ENCODE measurements at places on chromosomes 3 and 15. TPM values are rescaled to one million over a fixed set of nuclear protein-coding genes. Genes with fewer than 3 reads are reported as not detected.

DNA sequence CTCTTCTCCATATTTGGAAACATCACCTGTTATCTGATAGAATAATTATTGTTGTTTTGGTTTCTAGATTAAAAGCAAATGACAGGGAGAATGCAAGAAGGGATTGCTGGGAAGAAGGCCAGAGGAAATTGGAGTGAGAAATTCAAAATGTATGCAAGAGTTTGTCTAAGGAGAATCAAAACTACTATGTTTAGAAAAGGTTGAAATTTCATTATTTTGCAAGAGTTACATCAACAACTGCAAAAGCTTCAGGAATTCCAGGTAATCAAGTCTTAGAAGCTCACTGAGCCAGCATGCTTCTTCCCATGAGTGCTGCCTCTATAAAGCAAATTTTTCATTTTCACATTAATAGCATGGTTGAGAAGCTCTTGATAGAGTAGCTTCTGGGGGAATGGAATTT lies 177.2 kb upstream of the GBE1 start:
- peaks cover 1% of the 10 kb centered on the region for H3K36me3 ChIP-seq
- DNase-seq: no peak
- H3K4me1 ChIP-seq: no peaks in the 10 kb centered on the region
- H3K27me3 ChIP-seq: no peaks in the 10 kb centered on the region
- no peak overlapping the region for H3K27ac ChIP-seq

SLC22A14 gene
- 0.62 TPM for total RNA-seq

DNA sequence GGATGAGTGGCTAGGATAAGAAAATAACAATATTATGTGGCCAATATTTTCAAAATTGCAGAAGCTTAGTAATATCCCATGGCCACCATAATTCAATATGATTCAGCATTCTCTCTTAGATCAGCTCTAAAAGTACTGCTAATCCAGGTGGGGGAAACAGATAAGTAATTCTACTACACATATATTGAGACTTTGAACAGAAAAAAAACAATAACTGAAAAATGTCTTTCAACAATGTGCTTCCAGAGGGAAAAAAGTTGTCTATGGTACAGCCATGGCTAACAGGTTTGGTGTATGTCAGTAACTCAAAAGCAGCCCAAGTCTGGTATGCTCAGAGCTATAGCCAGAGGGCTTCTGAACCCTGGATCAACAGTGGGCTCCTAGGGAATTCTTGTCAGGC lies 42.4 kb upstream of the PPIB start:
- peaks cover 13% of the 10 kb centered on the region for H3K36me3 ChIP-seq
- no peak overlapping the region for H3K27ac ChIP-seq
- DNase-seq: no peak

DNA sequence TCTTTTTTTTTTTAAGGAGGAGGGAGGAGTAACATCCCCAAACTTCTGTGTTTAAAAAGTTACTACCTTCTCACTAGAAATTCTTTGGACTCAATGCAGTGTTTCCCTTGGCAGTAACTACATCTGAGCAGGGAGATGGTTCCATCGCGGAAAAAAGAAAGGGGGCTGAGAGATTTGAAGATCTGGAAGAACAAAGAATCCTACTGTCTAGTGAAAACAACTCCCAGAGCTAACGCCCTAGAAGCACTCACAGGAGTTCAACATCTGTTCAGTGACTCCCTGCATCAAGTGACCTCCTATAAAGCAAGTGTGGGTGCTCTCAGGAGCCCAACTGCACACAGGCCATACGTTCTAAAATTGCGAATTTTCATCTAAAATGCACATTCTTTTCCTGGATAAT lies 66.8 kb upstream of the PXYLP1 start:
- peaks cover 8% of the 10 kb centered on the region for H3K36me3 ChIP-seq
- H3K4me3 ChIP-seq: no peak overlapping the region
- no peaks in the 10 kb centered on the region for H3K27me3 ChIP-seq

GRCh38 chr15:63553388-63553791 lies 43.8 kb upstream of the FBXL22 start:
- H3K27ac ChIP-seq: peak overlapping the region; percentile 96
- H3K4me1 ChIP-seq: peaks cover 35% of the 10 kb centered on the region
- peaks cover 7% of the 10 kb centered on the region for H3K36me3 ChIP-seq
- peak overlapping the region; percentile 54 for H3K4me3 ChIP-seq
- no peak for DNase-seq

- H3K27me3 ChIP-seq: peaks cover 4% of the 10 kb centered on the region
- no peak for DNase-seq
- H3K36me3 ChIP-seq: no peaks in the 10 kb centered on the region
- peak overlapping the region; percentile 96 for H3K4me3 ChIP-seq
- peaks cover 49% of the 10 kb centered on the region for H3K4me1 ChIP-seq
These were observed 16.3 kb downstream of the RGMA start for GRCh38 chr15:93072411-93073394.

- DNase-seq: no peak
- H3K36me3 ChIP-seq: peaks cover 3% of the 10 kb centered on the region
- H3K27ac ChIP-seq: no peak overlapping the region
- H3K27me3 ChIP-seq: no peaks in the 10 kb centered on the region
- H3K4me3 ChIP-seq: no peak overlapping the region
These were observed 67.6 kb downstream of the DCLK3 start for GRCh38 chr3:36696799-36697198.

DNA sequence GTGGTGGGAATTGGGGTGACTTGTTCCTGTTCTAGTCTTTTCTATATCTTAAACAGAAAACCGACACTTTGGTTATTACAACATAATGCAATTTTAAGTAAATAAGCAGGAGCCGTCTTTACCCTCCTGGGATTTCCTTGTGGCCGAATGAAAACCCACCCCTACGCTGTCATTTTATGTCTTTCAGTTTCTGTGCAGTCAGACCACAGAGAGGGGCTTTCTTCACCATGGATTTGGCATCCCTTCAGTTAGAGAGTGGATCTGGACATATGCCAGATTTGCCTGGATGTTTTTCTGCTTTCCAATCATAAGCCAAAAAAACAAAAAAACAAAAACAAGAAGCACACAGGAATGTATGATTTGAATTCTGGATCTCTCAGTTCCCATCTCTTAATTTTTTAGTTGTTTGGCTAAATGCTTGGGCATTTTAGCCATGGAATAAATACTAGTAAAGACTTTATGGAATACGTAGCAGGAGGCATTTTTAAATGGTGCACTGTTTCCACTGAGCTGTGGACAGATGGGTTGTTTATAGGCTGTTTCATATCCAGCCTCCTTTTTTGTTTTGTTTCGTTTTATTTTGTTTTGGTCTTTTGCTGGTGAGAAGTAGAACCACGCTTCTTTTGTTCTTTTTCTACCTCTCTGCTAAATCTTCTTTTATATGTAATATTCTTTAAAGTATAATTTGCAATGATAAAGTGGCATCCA lies 272.9 kb downstream of the FEZF2 start:
- no peak for DNase-seq
- H3K4me1 ChIP-seq: no peaks in the 10 kb centered on the region
- H3K4me3 ChIP-seq: no peak overlapping the region
- no peaks in the 10 kb centered on the region for H3K36me3 ChIP-seq
- no peak overlapping the region for H3K27ac ChIP-seq
- H3K27me3 ChIP-seq: no peaks in the 10 kb centered on the region

DNA sequence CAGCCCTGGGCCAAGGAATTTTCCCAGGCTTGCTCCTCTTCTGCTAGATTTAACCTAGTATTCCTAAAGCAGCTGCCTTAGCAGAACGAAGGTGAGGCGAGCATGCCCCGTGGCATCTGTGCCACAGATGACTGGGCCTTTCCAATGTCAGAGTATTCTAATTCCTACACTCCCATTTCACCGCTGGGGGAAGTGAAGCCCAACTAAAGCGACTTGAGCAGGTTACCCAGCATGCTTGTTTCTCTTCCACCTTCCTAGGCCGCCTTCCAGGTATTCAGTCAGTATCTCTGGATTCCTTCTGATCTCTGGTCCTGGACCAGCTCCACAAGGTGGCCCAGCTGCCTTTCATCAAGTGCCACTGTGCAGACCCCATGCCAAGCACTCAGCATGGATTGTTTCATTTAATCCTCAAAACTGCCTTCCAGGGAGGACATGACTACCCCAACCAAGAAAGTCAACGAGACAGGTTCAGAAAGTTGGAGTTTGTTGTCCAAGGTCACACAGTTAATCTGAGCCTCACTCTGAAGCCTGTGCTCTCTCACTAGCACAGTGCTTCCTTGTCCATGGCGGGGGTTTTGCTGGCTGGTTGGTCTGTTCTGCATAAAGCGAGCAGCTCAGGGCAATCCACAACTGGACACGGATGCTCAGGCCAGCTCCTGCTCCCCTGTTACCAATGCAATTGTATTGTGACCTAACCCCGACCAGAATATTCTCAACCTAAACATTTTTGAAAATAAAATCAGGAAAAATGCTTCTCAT lies 15.1 kb downstream of the MYO5C start:
- H3K4me3 ChIP-seq: no peak overlapping the region
- H3K4me1 ChIP-seq: no peaks in the 10 kb centered on the region
- DNase-seq: no peak

DNA sequence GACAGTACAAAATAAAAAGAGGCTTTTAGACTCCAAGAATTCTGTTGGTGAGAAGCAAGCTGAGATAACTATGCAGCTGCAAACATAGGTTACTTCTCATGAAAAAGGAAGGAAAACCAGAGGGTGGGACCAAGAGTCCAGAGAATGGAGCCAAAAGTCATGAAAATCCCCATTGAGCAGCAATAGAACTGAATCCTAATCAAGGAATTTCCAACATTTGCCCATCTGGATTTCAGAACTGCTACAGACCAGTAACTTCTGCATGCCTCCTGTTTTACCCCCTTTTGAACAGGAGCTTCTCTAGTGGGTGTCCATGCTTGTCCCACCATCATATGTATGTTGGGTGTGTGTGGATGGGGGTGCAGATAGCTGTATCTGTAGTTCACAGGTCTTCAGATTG lies 33.6 kb upstream of the BNC1 start:
- no peaks in the 10 kb centered on the region for H3K27me3 ChIP-seq
- no peaks in the 10 kb centered on the region for H3K36me3 ChIP-seq
- H3K4me3 ChIP-seq: no peak overlapping the region
- no peak for DNase-seq

DNA sequence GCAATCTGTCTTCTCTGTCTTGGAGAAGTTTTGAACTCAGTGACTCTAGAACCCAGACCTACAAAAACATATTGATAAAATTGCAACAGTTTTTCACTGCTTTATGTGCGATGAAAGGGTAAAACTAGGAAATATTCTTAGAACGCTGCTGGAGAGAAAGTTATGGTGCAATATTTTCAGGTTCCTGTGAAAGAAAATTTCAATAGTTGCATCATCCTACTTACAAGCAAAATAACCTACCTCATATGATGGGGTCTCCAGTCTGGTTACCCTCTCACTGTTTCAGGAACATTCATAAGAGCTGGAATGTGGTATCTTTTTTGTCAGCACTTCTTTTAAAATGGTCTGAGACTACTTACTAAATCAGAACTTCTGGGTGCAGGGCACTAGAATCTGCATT lies 27.1 kb downstream of the GATM start:
- no peak overlapping the region for H3K4me3 ChIP-seq
- DNase-seq: no peak
- no peaks in the 10 kb centered on the region for H3K36me3 ChIP-seq
- H3K4me1 ChIP-seq: peaks cover 5% of the 10 kb centered on the region
- H3K27ac ChIP-seq: no peak overlapping the region

COL8A1 gene
- total RNA-seq: 3,570 TPM

DPPA4 gene
- 0.22 TPM for total RNA-seq
